IMR-90 (cell line): ENCODE measurements at places on chromosomes 13 and 19. TPM values are rescaled to one million over a fixed set of nuclear protein-coding genes. Genes with fewer than 3 reads are reported as not detected.

DNA sequence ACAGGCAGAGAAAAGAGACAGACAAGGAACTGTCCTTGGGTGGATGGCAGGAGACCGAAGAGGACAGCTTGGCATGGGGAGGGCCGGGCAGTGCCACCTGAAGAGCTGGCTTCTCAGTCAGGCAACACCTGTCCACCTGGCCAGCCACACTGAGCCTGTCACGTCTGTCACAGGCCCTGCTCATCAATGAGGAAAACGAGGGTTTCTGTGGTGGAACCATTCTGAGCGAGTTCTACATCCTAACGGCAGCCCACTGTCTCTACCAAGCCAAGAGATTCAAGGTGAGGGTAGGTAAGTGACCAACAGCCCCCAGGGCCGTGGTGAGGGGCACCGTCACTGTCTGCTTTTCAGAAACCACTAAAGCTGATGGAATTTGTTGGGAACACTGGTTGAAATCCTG lies 11.2 kb upstream of the PROZ start:
- no peak for DNase-seq

DNA sequence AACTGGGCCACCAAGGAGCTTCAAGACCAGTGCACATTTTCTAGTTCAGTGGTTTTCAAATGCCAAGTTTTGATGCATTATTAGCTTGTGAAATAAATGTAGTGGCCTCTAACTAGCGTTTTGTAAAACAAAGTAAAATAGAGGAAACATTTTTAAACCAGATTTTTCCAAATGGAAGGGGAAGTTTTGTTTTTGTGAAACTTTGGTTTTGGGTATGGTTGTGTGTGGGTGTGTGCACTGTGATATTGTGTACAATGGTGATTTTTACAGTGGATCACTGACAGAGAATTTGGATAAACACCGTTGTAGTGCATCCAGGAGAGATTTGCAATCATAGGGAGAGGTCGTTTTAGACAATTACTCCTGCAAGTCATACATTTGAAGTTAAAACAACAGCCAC lies 108.9 kb downstream of the SLC7A1 start:
- no peak for DNase-seq

DNA sequence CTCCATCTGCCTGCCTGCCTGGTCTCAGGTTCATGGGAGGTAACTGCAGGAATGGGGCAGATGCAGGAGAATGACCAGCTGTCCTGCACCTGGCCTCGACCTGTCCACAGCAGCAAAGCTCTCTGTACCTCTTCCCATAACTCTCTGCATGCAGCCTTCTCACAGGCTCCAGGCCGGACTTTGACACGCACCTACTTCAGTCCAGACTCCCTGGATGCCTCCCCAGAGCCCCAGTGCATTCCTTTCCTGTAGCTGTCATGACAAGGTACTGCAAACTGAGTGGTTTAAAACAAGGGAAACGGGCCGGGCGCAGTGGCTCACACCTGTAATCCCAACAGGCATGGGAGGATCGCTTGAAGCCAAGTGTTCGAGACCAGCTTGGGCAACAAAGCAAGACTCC lies 3.3 kb downstream of the NANOS2 start:
- no peak for DNase-seq

DNA sequence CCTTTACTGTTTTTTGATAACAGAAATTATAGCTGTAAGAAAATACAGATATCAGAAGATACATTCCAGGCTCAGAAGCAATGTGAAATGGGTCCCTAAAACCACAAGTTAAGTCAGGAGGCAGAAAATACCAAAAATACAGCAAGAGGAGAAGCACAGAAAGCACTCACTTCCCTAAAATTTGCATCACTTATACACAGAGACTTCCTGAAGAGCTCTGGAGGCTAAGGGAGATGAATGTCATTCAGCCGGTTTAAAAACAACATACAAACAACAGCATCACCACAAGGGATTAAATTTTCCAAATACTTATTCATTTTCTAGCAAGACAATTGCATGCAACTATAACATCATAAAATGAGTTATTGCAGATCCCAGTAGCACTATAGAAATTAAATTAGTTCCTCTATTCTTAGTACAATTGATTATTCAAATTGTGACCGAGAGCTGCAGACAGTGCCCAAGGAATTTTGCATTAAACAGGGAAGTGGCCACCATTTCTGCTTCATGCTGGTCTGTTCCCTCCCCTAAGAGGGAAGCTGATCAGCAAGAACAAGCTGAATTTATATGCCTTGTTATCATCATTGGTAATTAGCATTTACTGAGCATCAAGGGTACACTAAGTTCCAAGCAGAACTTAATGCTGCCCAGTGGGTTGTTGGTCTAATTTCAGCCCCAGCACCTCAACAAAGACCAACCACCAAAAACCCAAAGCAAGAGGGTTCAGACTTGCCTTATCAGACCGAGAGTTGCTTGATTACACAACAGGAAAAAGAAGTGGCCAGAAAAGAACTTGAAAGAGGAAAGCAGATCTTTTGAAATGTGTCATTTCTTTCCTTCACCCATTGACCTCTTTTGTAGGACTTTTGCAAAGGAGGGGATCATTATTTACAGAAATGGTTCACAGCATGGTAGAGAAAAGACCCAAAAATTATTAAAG lies 140.7 kb downstream of the KCTD12 start:
- DNase-seq = no peak

GRCh38 chr19:4969772-4970531 lies 1.0 kb downstream of the KDM4B start:
- no peak for DNase-seq

DNA sequence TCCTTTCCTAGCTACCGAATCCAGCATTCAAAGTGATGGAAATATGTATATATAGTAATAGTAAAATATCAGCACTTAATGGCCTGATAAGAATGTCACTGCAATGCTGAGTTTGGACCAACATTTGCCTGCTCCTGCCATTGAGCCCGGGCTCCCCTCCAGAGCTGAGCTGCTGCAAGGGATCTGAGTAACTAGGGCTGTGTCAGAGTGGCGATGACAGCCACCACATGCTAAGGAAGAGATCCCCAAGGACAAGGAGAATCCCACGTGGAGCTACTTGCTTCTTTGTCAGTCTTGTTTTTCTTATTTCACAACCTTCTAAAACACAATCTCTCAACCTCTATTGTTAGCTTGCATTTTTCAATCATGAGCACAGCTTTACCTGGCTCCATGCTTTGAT lies 19.5 kb upstream of the ALOX5AP start:
- DNase-seq = no peak

DNA sequence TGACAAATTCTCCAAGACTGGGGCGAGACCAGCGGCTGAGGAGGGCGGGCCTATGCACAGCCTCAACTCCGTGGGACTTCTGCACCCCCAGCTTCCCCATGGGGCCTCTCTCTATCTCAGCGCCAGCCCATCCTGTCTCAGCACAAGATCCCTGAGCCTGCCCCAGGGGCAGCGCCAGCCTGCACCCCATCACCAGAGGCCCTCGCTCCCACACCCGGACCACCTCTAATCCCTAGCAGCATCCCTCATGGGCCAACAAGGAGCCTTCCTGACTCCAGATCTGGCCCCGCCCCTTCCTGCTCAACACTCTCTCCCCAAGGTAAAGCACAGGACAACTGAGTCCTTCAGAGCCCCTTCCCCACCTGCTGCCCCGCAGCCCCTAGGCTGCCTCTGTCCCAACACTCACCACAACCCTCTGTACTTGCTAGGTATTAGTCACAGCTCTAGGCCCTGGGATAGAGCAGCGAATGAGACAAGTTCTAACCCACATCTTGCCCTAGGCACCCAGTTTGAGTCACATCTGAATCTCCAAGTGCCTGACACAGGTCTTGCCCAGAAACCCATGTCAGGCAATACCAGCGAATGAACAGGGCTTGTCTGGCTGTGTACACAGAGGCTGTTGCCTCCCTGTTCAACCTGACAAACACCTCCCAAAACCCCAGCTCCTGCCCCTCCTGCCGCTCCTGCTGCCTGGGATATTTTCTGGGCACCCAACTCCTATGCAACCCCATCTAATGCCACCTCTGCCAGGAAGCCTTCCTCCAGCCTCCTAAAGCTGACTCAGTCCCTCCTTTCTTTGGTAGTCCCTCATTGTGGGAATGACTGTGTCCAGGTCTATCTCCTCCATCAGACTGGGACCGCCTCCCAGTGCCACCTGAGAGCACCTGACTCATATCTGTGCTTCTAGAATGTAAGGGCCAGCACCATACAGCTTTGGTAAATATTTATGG lies 18.6 kb downstream of the GRIK5 start:
- DNase-seq = no peak

DNA sequence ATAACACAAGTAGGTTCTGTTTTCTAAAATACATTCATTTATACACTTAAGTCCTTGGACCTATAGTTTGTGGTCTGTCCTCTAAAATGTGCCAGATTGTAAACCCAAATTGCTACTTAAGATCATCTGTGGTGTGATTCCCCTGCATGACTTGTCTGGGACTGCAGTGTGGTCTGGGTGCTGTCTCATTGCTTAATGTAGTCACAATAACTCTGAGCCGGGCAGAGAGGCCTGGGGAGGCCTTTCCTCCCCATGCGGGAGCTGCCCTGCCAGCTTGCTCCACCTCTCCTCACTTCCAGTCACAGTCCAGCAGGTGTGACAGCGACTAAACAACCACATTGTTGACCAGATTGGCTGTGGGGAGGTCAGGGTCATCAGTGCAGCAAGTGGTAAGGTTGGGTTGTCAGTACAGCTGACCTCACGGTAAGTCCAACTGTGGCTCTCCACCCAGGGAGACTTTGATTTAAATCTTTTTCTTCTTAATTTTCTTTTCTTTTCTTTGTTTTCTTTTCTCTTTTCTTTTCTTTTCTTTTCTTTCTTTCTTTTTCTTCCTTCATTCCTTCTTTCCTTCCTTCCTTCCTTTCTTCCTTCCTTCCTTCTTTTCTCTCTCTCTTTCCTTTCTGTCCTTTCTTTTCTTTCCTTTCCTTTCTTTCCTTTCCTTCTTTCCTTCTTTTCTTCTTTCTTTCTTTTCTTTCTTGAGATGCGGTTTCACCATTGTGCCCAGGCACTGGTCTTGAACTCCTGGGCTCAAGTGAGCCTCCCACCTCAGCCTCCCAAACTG lies 4.4 kb upstream of the TUBA3C start:
- no peak for DNase-seq

DNA sequence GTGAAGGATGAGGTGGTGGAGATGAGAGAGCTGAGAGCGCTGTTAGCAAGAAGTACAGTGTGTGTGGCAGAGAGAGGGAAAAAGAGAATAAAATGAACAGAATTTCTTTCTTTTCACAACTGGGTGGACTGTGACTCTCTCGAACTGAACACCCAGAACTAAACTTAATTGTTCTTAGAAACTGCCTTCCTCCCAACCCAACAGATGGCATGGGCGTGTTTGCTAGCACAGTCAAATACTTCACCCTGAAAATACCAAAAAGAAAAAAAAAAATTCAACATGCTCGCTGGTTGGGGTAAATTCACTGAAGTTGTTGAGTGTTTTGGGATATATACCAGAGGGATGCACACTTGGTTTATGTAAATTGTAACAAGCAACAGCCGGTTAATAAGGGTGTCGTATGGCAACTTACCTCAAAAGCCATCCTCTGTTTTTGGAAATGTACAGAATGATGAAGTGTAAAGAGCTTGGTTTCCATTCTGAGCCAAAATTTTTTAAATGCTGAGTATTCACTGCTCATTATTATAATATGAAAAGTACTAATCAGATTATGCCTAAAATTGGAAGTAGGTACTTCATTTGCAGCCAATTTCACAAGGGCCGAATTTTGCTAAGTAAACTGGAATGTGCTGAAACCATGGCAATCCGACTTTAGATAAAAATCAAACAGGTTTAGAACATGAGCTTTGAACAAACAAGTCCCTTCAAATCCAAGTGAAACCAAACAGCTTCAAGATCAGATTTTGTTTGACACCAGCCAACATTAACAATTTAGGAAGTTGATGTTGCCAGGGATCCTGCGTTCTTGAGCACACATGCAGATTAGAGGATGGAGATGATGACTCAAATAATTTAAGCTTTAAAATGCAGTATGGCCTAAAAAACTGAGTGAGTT lies 115.8 kb downstream of the ZIC5 start:
- DNase-seq = no peak

DNA sequence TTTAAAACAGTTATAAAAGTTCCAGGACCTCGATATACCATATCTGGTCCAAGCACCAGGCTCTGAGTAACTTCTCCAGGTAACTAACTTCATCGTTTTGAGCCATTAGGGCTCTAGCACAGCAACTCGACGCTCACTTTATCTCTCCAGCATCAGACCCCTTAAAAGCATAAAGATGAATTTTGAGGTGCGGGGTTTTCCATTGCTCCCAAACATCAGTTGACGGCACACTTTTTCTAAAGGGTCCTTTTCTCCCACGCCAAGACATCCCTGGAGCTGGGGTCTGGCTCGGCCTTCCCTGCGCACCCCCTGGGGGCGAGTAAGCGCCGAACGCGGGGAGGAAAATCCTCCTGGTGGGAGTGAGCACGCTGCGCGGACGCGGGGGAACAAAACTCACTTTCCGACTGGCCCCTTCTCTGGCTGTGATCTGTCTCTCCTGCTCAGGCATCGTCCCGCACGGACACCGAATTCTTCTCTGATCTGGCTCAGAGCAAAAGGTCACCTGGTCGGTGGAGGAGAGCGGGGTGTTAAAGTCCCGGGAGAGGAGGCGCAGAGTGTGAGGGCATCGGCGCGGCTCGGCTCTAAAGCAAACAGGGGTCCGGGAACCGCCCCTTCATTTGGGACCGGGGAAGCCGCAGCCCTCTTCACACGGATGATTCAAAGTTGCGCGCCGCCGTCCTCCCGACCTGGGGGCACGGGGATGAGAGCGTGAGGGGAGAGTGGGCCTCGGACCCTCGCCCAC lies at the start of gene ATP7B:
Gene ATP7B, minus strand, starts transcription at position 561 of the 742 bp plus-strand sequence. Its CDS starts 113 bp downstream, at position 448.
- no peak for DNase-seq

- DNase-seq = peak; percentile 68
Observed at GRCh38 chr13:43397111-43397510, 373.7 kb downstream of the DNAJC15 start.

DNA sequence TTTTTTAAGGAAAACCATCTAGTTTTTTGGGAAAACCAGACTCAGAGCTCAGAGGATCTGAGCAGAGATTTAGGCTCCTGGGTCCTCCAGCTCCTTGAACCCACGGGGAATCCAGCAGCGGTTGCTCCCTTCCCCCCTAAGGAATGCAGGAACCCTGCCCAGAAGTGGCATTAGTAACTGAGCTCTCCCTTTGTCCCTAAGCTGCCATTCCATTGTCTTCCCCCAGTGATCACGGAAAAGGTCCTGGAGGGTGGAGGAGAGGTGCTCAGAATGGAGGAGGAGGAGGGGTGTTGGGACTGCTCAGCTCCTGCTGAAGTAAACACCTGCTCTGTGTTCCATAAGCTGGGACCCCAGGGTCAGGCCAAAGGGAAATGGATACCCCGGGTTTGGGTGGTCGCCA lies 16.8 kb upstream of the OR1M1 start:
- no peak for DNase-seq

DNA sequence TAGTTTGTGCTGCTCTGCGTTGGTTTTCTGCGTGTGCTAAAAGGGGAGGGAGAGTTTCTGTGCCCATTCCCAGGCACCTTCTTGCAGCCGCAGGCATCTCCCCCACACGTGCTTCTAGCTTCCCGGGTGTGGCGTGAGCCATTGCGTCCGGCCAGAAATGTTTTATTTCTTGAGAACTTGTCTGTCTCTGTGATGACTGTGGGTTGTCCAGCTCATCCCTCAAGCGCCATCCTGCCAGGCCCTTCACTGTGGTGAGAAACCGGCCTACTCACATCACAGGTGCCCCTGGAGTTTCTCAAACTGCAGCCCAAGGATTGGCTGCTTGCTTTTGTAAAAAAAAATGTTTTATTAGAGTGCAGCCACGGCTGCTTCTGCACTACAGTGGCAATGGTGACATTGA lies 24.2 kb downstream of the EPN1 start:
- DNase-seq = no peak

EXOC3L2 gene
- not detected in 2 replicates for total RNA-seq

SYNE4 gene
- not detected in 2 replicates for total RNA-seq

S1PR4 gene
- not detected in 2 replicates for total RNA-seq

ZNF317 gene
- 16.4 and 17.6 TPM in 2 replicates for total RNA-seq

CD37 gene
- total RNA-seq = not detected in 2 replicates

BRCA2 gene
- 9.7 and 11.7 TPM in 2 replicates for total RNA-seq

ZFR2 gene
- 0.28 TPM in 1 of 2 replicates, not detected in the other for total RNA-seq
